Caki2 (cell line): ENCODE measurements at places on chromosomes 2 and 18. TPM values are rescaled to one million over a fixed set of nuclear protein-coding genes. Genes with fewer than 3 reads are reported as not detected.
A peak's percentile ranks its signal among the peaks of the same experiment; 100 is the strongest.

ABCG5 gene
- 0.14 TPM in 1 of 2 replicates, not detected in the other for total RNA-seq

PIEZO2 gene
- total RNA-seq, result 2.8 and 9.4 TPM in 2 replicates

DNA sequence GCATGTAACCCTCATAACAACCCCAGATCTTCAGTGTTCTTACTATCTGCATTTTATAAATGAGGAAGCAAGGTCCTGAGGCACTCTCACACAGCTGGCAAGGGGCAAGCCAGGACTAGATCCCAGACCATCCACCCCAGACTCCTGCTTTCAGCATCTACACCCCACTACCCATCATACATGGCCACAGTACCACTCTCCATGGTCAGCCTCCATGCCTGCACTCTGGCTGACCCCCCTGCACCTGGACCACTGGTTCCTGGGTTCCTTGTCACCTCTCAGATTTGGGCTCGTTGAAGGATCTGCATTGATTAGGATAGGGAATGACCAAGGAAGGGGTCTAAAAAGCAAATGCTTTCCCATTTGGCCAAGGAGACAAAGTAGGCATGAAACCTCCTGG is 36.0 kb upstream of the TEX51 start:
- DNase-seq, result no peak

GRCh38 chr2:10532638-10533101 is 84.5 kb upstream of the ODC1 start:
- DNase-seq, result peak; percentile 96

PAX3 gene
- total RNA-seq, result not detected in 2 replicates

DNA sequence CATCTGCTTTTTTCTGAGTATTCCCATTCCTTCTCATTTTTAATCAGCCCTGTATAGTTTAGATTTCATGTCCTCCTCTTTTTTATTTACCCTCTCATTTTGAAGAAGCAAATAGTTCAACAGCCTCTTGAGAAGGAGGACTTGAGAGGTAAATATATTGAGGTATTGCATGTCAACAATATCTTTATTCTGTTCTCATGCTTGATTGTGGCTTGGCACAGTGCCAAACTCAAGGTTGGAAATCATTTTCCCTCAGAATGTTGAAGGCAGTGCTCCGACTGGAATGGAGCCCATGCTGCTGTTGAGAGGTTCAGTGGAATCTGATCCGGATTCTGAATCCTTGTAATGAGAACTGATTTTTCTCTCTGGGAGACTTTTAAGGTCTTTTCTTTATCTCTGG is 31.0 kb upstream of the GALNT3 start:
- no peak for DNase-seq

DNA sequence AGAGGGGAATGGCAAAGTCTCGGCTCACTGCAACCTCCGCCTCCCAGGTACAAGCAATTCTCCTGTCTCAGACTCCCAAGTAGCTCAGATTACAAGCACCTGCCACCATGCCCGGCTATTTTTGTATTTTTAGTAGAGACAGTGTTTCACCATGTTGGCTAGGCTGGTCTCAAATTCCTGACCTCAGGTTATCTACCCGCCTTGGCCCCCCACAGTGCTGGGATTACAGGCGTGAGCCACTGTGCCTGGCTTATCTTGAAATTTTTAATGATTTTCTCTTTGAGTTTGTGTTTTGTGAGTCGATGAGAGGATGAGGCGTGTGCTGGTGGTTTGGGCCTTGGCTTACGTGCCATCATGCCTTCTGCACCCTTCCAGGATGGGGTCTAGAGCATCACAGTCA is 101.3 kb upstream of the ST3GAL5 start:
- DNase-seq, result no peak

DNA sequence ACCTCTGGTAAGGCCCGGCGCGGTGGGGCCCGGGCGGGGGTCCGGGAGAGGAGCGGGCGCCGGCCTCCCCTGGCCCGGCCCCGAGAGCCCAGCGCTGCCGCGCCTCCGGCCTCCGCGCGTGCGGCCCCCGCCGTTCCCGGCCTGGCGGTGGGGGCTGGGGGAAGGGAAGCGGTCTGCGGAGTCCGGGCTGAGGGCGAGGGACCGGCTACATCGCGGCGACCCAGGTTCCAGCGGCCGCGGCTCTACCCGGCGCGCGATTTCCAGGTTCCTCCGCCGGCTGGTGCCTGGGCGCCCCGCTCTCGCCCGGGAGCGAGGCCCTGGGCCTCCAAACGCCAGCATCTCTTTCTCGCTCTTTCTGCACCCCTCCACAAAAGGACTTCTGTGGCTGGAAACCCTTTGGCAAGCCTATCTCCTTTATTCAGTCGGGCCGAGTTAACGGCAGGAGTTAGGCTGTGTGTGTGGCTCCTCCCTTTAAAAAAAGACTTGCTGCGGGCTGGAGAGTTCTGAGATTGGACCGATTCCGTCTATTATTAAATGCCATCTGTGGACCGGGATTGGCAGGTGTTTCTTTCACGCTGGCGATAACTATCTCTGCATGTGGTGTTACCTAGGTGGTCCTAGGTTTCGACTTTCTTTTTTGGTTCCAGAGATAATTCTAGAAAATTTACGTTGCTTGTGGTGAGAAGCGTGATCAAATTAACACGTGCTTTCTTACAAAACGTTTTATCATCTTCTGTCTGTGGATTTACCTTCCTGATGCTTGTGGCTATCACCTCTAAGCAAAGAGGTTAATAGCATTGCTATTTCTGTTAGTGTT is 592 bp downstream of the ME2 start:
- peak; percentile 28 for DNase-seq

DNA sequence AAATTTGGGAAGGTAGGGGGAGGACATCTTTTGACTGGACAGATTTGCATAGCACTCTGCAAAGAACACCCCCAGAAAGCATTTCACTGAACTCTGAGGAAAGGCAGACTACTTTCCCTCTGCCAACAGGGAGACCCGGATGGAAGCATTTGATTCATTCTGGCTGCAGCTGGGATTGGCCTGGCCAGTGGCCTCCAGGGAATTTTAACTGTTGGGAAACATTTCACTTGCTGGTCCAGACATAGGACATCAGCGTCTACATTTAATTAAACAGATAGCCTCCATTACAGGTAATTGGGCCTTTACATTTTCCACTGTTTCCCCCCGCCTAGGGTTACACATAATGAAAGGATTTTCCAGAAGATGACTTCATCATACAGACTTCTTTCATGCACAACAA is 92.8 kb downstream of the MARCHF4 start:
- no peak for DNase-seq

DNA sequence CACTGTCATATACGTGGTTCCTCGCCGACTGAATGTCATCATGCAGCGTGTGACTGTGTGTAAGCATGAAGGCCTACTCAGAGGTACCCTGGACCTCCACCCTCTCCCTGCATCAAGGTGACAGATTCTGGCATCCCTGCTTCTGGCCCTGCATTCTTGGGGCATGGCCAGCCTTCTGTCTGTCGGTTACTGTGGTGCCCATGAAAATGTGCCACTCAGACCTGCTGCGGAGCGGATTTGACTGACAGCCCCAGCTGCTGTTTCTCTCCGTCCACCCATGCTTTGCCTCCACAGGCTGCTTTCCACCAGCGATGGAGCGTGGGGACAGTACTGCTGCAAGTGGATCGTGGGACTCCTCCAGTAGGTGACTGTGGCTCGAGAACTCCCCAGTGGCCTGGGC is 9.6 kb downstream of the TMEM177 start:
- no peak for DNase-seq
